Activated CD4-positive, alpha-beta T cell treated with anti-CD3 and anti-CD28 coated beads, Interleukin-2, amount 10 ng/mL, durations not matched to agents 24 days and 14 days (primary cell): ENCODE measurements at places on chromosomes 13 and 19. TPM values are rescaled to one million over a fixed set of nuclear protein-coding genes. Genes with fewer than 3 reads are reported as not detected.

DNA sequence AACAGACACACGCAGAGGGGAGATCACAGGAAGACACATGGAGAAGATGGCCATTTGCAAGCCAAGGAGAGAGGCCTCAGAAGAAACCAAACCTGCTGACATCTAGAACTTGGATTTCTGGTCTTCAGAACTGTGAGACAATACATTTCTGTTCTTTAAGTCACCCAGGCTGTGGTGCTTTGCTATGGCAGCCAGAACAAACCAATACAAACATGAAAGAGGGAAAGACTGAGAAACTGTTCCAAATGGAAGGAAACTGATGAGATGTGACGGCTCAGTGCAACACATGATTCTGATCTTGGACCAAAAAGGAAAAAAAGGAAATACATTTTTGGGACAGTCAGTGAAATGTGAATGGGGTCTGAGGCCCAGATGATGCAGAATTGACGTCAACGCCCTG lies 30.2 kb upstream of the SACS start:
- no peak for DNase-seq

DNA sequence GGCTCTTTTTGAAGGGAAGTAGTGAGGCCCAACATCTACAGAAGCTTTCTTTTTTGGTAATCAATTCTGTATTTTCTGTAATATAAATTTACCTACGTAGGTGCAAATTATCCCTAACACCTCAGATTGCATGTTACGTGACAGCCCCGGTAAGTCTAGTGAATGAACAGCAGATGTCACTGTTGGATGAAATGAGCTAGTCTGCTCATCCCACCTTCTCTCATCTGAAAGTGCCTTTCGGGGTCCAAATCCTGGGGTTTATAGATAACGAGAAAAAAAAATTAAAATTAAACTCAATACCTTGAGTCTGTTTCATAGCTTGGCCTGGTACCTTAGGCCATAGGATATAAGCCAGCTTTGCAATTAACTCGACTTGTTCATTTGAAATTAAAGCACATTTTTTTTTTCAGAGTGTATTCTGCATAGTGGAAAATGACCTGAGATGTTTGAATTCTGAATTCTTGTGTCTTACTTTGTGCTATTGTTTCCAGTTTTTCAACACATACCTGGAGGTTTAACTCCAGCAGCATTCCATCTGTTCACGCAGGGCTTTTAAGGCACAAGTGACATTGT lies 548.2 kb downstream of the GPC5 start:
- DNase-seq = no peak

GRCh38 chr19:56106397-56106849 lies 14.7 kb downstream of the ZNF787 start:
- no peak for DNase-seq

Gene CFAP97D2
- total RNA-seq = not detected in 2 replicates

- DNase-seq = no peak
Observed at GRCh38 chr13:39249982-39250381, 211.7 kb downstream of the NHLRC3 start.

DNA sequence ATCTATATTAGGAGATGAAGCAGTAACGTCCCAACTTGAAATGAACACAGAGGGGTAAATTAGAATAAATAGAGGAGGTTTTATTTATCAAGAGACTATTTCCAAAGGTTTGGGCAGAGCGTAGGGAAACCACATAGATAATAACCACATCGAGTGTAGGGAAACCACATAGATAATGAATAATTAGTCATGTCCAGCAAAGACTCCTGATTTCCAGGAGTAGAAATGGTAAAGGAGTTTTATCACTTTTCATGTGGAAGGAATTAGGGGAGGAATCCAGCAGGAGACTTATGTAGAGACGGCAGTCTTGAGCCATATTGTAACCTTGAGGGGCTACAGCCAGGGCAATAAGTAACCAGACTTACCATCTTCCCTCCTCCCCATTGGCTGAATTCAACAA lies 136.3 kb upstream of the CSNK1A1L start:
- no peak for DNase-seq

GRCh38 chr13:44197791-44198770 lies 175.5 kb upstream of the SERP2 start:
- peak; percentile 78 for DNase-seq

Gene CEBPG
- 29.7 and 29.8 TPM in 2 replicates for total RNA-seq

Gene MUC16
- not detected in 2 replicates for total RNA-seq

GRCh38 chr13:29893438-29893837 lies 43.0 kb upstream of the UBL3 start:
- DNase-seq = no peak

DNA sequence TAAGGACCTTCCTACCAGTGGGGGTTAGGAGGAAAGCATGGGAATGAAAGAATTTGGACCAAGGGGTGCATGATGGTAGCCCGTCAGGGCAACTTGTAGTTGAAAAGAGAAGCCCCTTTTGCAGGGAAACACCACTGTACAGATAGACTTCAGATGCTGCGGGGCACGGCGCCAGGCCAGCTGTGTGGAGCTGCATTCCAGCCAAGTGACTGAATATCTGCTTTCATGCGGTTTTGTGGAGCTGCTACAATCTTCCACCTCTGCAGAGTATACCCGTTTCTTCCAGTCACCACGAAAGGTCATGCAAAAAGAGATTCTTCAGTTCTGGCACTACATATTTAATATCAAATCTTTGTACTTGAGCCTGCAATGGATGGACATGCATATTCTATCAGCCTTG lies 104.7 kb downstream of the RGCC start:
- no peak for DNase-seq

DNA sequence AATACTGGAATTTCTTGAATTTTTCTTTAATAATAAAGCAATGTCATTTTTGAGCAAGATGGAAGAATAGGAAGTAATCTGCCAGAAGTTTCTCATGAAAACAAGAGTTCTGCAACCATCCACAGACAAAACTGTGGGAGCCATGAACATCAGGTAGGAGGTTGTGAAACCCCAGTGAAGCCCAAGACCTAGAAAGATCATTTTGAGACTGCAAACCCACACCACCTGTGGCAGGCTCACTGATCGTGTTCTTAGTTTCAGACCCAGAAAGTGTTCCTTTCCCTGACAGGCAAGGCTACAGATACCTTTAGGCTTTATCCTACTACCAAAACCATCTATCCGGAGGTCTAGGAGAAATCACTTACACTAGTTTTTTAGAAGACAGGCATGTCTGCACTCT lies 2189.8 kb upstream of the PCDH20 start:
- no peak for DNase-seq

Gene LILRB1
- 0.33 TPM in 1 of 2 replicates, not detected in the other for total RNA-seq

Gene PRR36
- 0.21 TPM in 2 replicates for total RNA-seq

- DNase-seq = no peak
Observed at GRCh38 chr13:24231377-24231776, 70.9 kb downstream of the SPATA13 start.

DNA sequence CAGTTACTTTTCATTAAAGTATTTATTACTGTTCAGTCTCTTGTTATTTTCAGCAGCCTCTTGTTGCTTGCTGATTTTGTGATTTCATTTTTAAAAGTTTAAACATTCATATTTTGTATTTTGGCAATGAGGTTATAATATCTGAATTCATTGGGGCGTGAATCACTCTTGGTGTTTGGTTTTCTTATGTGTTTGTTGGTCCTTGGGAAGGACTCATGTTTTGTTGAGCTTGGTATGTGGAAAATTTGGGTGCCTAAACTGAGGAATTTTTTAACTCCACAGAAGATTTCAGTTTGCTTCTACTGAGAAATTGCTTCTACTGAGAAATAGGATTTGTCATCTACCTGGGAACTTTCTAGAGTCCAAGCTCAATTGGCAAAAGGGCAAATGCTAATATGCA lies 38.2 kb downstream of the PDS5B start:
- no peak for DNase-seq

DNA sequence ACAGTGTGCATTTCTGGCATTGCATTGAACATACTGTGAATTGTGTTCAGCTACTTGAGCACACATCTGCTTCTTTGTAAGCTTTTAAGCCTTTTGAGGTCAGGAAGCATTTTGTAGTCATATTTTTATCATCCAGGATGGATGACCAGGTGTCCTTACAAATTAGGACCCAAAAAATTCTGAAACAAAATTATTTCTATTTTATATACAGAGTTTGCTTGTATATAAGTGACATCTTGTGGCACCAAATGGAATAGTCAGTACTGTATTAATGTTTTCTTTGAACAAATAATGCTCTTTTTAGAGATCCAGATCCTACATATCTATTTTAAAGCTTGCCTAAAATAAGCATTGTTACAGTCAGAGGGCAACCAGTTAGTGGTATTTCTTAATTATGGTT lies 9.5 kb upstream of the SUPT20H start:
- no peak for DNase-seq

Gene ZNF728
- not detected in 2 replicates for total RNA-seq

Gene PLK5
- total RNA-seq = not detected in 2 replicates

- no peak for DNase-seq
Observed at GRCh38 chr13:20408181-20408580, 117.5 kb downstream of the CRYL1 start.

- no peak for DNase-seq
Observed at GRCh38 chr13:89457977-89458376, 1786.8 kb downstream of the SLITRK5 start.
